ENCODE measurements at places on chromosomes 7 and 10.

DNA sequence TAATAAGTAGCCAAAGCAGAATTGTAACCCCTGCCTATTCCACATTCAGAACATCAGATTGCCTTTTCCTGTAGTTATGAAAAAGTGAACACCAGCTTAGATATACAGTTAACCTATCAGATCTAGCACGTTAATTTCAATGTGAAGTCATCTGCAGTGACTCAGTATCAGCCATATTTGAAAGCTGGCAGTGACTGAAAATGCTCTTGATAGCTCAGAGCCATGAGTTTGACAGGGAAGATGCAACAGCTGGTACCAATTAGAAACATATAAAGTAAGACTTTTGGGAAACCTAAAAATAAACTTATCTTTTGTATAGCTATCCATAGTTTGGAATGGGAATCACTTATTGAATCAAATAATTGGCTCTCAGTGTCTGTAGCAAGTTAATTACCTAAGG lies 284.1 kb upstream of the NPSR1 start:
- DNase-seq = no peak

- no peak for DNase-seq
Measured at GRCh38 chr7:104397442-104397841, 69.0 kb downstream of the LHFPL3 start.

DNA sequence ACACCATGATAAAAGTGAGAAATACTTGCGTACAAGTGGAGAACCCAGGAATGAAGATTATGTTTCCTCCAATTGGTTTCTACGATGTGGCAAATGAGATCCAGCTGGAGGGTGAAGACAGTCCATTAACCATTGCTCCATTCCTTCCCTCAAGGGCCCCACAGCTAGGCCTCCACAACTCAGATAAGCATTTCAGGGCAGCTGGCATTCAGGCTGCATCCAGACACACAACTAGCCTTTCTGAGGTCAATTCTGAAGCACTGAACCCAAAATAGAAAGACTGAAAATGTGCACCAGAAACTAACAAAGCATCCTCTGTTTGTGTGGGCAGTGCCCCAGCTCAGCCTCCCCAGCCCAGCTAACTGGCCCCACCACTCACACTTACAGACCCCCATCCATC lies 94.8 kb downstream of the GSAP start:
- no peak for DNase-seq

- no peak for DNase-seq
Measured at GRCh38 chr10:9951481-9952257, 1066.0 kb upstream of the CELF2 start.

DNA sequence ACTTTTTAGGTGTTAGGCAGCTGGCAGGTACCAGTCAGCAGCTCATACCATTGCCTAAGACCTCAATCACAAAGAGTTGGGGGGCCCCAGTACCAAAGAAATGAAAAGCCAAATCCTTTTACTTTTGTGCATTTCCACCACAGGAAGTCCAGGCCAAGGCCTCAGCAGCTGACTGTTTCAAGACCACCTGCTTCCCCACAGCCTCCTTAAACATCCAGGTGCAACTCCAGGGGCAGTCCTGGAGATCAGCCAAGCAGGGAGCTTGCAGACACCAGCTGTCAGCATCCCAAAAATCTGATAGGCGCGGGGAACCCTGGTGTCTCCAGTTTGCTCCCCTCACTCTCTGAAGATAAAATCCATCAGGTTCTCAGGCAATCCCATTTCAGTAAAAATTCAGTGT lies 91.5 kb upstream of the EFCAB10 start:
- DNase-seq = no peak

- no peak for DNase-seq
Measured at GRCh38 chr7:30915751-30916150, 4.1 kb downstream of the AQP1 start.

DNA sequence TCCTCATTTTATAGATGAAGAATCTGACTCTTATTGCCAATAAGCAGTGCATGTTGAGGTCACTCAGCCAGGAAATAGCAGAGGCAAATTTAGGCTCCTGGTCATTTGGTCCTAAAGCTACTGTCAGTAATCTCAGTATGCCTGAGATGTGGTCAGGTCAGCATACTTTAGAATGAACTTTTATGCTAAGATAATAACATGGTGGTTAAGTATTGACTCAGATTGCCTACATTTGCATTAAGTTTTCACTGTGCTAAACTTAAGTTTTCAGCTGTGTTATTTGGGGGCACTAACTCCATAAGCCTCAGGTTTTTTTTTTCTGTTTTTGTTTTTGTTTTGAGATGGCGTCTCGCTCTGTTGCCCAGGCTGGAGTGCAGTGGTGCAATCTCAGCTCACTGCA lies 35.9 kb upstream of the CCSER2 start:
- no peak for DNase-seq

GRCh38 chr10:63434866-63435854 lies 30.6 kb downstream of the JMJD1C start:
- no peak for DNase-seq

DNA sequence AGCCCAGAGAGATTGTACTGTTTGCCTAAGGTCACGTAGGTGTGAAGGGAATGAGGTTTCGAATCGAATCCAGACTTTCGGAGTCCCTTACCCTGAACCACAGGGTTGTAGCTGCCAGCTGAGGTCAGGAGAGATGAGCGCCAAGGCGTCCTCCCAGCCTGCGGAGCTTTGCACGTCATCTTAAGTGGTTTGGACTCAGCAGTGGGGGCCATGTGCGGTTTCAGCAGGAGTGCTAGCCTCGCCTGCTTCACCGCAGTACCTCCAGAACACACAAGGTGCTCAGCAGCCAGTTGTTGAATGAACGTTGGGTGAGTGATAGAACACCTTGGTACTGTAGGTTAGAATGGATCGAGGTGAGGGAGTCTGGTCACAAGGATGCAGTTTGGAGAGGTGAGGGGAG lies 74.9 kb upstream of the PPIF start:
- DNase-seq = no peak

GRCh38 chr10:5766189-5766588 lies 47.0 kb downstream of the GDI2 start:
- no peak for DNase-seq

DNA sequence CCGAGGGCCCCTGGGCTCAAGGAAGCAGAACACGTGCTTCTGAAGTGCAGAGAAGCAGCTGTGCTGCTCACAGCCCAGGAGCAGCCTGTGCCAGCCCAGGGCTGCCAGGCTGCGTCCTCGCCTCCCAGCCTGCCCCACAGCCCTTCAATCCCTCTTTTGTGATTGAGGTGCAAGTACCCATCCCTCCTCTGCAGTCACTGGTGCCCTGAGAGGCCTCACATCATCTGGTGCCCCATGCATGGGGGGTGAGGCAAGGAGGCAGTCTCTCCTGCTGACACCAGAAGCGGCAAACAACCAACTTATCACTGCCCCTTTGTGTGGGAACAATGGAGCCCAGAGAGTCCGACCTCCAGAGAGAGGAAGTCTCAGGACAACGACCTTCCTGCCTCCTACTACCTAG lies 49.8 kb upstream of the FGFR2 start:
- DNase-seq = no peak

DNA sequence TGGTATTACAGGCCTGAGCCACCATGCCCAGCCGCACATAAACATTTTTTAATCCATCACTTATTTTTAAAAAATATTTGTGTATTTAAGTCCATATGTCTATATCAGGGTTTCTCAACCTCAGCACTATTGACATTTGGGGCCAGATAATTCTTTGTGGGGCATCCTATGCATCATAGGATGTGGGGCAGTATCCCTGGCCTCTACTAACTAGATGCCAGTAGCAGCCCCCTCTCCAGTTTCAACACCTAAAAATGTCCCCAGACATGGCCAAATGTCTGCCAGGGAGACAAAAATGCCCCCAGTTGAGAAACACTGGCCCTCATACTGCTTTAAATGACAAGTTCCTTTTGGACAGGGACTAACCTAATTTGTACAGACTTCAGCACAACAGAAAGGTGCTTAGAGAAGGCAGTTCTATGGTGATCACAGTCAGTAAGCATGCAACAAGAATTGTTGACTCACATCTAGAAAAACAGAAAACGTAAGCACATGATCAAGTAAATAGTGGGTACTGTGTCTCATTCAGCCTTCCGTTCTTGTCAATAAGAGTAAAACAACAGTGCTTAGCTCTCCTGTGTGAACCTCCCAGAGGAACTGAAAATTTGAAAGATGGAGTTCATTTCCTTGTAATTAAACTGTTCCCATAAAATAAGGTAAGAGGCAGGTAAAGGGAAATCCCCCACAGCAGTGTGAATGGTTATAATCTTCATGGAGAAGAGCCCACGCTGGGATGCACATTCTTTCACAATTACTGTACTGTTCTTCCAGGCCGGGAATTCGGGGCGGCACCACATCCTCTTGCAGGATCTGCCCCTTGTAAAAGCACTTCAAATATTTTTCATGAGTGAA lies 17.3 kb upstream of the ADRB1 start:
- DNase-seq = no peak

DNA sequence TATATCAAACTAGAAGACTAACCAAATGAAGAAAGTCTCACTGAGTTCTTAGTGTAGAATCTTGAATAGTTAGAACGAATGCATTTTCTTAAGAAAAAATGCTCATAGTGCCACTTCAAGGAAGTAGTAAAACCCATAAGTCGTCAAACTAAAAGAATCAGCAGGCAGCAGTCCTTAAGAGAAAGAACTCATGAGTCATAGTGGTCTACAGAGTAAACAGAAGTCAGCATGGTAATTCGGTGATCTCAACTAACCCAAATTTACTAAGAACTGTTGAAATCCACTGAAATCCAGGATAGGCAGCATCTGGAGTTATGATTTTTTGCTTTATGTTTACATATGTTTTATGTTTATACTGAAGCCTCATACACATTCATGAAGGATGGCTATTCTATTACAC lies 256.2 kb downstream of the LHFPL3 start:
- DNase-seq = no peak

DNA sequence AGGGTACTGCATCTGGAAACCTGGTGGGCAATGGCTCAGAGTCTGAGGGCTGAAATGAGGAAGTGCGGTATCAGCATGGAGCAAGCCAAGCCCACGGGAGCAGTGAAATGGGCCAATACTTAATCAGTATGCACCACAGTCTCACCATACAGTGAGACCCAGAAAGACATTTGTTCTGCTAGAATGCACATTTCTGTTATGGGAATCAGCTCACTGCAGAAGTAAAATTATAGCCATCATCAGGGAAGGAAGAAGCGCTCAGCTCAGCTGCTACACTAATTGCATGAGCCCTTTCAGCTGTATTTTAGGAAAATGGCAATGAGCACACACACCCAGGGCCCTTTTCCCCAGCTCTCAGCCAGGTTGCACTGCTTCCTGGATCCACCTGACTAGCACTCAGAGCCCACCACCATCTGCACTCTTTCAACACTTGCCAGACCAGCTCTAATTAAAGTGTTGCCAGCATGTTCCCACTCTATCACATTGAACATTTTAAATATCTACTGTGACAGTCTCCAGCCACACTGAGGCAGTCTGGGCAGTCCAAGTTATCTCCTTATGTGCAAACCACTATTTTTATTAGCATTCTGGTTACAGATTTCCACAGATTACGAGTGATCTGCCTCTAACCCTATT lies 44.2 kb upstream of the PIK3AP1 start:
- no peak for DNase-seq

DNA sequence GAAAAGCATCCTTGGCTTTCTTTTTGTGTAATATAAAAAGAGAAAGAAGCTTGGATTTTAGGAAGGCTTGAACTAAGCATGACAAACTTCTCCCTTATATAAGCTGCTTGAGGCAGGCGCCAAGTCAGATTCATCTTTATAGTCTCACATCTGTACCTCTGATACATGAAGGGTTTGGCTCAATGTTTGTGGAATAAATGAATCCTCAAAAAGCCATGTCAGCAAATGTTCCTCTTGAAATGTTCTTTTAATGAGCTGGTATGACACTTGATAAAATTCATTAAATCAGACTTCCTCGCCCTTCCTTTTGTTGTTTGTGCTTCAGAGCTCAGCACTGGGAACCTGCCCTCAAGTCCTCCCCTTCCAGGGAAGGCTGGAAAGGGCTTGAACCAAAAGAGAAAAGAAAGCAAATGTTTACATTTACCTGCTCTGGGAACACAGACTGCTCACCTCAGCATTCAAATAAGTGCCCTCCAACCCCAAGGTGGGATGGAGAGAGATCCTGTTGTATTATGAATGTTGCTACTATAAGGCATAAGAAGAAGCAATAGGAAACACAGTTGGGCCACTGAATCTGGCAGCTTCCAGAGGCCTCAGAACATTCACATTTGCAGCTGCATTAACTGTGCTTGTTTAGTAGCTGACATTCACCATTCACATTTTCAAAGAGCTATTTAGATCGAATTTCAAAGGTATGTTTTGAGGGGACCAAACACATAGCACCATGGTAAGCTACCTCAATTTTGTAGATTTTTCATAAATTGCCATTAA lies 212.6 kb downstream of the CACNA2D1 start:
- DNase-seq = no peak

- no peak for DNase-seq
Measured at GRCh38 chr7:141441837-141442627, 109.2 kb upstream of the AGK start.

DNA sequence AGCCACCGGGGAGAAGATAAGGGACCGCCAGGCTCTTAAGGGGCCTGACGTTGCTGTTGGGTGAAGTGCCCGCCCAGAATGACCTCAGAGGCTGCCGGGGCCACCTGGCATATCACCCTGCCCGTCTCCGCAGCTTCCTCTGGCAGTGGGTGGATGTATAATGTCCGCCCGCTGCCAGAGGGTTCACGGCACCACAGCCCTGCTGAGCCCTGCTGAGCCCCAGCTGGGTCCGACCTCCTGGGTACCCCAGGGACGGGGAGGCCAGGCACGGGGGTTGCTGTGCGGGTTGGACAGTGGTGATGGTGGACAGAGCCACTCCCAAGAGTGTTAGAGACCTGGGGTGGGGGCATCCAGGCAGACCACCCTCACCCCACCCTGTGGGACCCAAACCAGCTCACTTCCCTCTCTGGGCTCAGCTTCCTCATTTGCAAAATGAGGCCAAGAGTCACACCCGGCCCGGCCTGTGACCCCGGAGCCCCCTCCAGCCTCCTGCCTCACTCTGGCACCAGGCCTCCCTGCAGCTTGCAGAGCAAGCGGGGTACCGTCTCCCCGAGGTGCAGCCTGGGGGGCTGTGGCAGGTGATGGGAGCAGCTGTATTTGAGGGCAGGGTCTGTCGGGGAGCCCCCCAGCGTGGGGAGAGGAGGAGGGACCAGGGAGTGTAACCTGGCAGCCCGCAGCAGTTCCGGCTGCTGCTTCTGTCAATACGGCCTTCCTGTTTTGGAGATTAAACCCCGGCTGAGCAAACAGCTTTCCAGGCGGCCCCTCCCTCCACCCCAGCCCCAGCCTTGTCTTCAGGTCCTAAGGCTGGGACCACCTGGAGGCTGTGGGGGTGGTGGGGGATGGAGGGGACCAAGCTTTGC lies 8.4 kb upstream of the LFNG start:
- DNase-seq = no peak

GRCh38 chr7:104901240-104901619 lies 112.8 kb upstream of the KMT2E start:
- no peak for DNase-seq

DNA sequence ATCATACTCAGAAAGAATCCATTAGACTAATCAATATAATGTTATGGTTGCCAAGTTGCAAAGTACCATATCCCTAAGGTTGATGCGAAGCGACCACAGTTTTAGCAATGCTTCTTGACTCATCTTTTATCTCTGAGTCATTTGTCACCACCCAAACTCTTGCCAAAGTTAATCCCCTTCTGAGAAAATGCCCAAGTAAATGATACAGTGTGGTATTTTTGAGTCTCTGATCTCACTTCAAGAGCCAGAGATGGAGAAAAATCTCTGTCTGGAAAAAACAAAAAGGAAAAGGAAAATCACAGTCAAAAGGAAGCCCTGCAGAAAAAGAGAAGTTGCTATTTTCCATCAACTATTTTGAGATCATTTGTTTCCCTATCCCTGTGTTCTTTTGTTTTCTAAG lies 26.7 kb upstream of the OTUD1 start:
- DNase-seq = no peak

GRCh38 chr7:46577394-46577793 lies 656.3 kb upstream of the IGFBP3 start:
- no peak for DNase-seq

Measured in stimulated activated CD8-positive, alpha-beta memory T cell treated with anti-CD3 and anti-CD28 coated beads, Interleukin-15, amount 100 ng/mL, for 1 hour (primary cell).